ENCODE measurements at places on chromosomes 7 and 10.

GRCh38 chr10:75982611-75983369 lies 551.4 kb downstream of the LRMDA start:
- DNase-seq: no peak

GRCh38 chr10:50635286-50635685 lies 11.5 kb upstream of the SGMS1 start:
- DNase-seq: no peak

DNA sequence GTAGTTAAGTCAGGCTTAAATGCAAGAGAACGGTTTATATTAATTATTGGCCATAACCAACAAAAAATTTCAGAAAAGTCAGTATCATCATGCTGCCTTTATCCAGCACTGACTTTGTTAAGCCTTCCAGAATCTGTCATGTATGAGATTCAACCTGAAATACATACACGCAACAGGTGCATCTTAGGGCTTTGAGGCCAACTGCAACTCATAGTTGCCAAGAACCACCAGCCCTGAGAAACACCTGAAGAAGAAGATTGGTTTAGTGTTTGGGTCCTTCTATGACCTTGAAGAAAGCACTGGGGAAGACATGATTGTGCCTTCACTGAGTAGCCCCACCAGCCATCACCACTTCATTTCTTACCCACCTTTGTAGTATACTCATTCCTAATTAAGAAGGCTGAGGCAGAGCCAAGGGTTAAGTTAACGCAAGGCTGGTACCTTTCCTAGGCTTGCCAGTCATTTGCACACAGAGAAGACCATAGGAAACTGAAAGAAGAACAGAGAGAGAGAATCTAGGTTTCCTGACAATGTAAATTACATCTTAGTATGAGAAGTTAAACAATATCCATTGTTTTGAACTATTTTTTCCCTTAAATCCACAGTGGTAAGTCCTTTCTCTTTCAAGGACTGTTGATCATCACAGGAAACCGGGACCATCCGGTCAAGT lies 200.1 kb upstream of the PRKCQ start:
- DNase-seq: no peak

GRCh38 chr7:139897422-139898090 lies 68.5 kb downstream of the TBXAS1 start:
- DNase-seq: no peak

GRCh38 chr10:3424111-3424851 lies 251.7 kb upstream of the PITRM1 start:
- DNase-seq: no peak

GRCh38 chr10:72719941-72720592 lies 28.1 kb downstream of the MCU start:
- DNase-seq: no peak

DNA sequence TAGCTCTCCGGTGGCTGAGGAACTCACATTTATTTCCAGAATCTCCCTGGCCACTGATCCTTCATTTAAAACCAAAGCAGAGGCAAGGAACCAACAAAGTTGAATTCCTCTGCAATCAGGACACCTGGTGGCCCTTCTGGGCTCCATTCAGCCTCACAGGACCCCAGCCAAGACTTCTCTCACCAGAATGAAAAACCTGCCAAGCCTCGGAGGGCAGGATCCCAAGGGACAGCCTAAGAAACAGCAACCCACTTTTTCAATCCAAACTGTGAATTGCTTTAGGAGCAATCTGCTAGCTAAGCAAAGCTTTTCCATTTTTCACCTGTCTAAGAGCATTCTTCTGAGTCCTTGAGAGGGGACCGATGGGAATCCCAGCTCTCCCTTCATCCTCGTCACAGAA lies 34.6 kb downstream of the OAT start:
- DNase-seq: no peak

- DNase-seq: no peak
Observed at GRCh38 chr10:142371-142770, 7.1 kb downstream of the ZMYND11 start.

GRCh38 chr7:105897999-105898398 lies 21.6 kb upstream of the ATXN7L1 start:
- DNase-seq: no peak

- DNase-seq: no peak
Observed at GRCh38 chr7:67671006-67671548, 674.4 kb downstream of the TYW1 start.

DNA sequence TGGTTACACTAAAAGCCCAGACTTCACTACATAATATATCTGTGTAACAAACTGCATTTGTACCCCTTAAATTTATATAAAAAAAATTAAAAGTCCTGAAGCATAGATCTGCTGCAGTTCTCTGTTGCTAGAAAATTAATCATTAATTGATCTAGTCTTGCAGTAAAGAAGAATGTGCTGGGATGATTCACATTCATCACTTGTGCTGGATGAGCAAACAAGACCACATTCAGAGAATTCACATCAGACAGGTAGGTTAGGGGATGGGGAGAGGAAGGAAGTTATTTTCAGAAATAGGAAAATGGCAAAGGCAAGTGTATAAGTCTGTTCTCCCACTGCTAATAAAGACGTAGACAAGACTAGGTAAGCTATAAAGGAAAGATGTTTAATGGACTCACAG lies 1019.0 kb downstream of the KCNMA1 start:
- DNase-seq: no peak

DNA sequence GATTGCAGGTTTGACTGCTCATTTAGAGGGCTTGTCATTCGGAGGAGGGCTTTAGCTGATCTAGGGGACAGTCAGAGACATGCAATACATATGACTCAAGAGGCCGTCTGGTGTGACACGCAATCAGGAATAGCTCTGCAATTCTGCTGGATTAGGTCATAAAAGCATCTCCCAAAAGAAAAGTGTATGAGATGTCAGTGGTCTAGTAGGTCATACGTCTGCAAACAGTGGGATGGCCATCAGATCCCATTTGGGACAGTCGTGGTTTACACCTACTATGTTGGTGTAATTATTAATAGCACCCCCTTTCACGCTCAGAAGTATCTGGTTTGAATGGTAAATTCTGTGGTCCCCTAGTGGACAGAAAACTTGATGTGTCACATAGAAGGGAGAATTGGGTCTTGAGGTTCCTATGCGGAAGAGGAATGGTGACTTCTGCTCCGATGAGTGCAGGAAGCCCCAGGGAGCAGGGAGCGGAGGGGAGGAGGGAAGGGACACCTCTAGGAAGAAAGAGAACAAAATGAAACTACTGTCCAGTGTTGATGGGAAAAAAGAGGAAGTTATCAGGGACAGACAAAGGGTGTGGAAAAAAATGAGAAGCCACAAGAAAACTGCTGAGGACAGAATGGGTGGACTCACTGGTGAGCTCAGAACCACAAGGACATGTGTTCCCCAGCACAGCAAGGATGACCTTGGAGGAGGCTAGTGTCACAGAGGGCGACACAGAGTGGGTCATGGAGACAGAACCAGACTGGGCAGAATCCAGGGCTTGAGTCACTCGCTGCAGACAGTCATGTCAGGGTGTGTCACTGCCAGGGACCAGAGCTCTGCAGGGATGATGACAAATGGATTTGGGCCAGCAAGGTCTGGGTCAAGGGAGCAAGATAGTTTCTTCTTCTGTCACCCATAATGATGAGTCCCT lies 59.9 kb downstream of the MAP3K8 start:
- peak; percentile 34 for DNase-seq

- DNase-seq: no peak
Observed at GRCh38 chr7:16719699-16720098, 33.9 kb upstream of the TSPAN13 start.

DNA sequence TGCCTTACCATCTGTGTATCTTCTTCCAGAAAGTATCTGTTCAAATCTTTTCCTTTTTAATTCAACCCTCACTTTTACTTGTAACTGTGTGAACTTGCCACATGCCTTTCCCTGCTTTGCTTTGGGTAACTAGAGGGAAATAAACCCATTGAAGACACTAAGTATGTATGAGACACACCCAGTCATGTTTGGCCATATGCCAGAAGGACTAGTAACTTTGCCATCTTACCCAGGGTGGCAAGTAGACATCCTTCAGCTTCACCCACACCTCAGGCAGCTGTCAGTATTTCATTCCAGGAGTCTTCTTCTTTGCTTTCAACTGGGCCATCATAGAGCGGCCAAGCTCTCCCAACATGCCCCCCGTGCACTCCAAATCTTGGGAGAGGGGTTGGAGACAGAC lies 323.1 kb downstream of the TNS3 start:
- no peak for DNase-seq

- DNase-seq: no peak
Observed at GRCh38 chr10:43869669-43870322, 221.1 kb upstream of the ZNF32 start.

GRCh38 chr7:115085421-115085820 lies 163.5 kb downstream of the MDFIC start:
- DNase-seq: no peak

DNA sequence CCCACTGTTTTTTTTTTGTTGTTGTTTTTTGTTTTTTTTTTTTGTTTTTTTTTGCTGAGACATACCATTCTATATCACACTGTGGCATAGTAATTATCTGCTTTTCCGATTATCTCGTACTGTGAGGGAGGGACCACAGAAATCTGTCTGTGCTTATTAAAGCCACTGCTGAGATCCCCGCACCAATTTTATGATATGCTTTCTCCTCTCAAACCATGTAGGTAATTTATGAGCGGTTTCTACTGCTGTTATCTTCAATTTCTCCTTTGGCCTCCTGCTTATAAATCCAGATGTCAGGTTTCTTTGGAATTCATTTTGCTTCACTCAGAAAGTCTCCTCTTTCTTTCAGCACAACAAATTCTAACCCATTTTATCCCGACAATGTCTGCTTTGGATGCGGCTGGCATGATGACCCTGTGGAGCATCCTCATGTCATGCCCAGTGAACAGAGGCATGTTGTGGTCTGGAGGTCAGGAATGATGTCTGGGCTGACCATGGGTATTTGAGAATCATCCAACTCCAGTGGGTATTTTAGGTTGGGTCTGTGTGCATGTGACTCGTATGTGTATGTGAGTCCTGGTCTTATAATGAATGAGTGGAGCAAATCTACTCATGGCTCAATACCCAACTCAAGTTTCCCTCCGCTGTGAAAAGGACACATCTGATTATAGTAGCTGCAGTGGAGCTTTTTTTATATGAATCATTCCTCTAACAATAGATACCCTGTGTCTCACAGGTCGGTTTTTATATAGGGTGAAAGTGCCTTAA lies 213.4 kb downstream of the GALNT17 start:
- DNase-seq: no peak

GRCh38 chr7:25179771-25180591 lies 48.3 kb downstream of the NPVF start:
- DNase-seq: peak; percentile 96

- no peak for DNase-seq
Observed at GRCh38 chr10:97078261-97078937, 107.4 kb downstream of the SLIT1 start.

DNA sequence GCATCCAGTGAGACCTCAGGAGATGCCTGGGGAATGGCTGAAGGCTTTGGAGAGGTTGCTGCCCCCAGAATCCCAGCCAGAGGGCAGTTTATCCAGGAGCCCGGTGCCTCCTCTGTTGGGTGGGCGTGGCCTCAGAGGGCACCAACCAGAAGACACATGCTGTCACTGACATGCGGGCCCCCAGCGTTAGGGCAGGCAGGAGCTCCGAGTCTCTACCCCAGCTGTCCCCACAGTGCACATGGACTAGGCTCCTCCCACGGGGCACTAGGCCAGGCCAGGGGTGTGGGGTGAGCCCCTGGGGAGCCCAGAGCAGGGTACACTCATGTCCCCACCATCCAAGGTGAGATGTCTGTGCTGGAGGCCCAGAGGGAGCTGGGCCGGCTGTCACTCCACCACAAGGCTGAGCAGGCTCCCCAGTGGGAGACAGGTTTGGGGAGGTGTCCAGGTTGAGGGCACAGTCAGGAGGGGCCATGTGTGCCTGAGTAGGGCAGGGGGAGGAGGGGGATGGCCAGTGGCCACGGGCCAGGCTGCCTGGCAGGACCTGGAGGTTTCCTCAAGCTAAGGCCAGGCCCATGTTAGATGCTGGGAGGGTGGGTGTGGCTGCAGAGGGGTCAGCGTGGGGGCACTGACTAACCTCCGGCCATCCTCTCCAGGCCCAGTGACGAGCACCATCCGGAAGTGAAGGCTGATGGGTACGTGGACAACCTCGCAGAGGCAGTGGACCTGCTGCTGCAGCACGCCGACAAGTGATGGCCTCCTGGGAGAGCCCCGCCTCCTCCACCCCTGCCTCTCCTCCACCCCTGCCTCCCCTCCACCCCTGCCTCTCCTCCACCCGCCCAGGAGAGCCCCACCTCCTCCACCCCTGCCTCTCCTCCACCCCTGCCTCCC lies 131.3 kb downstream of the FAM53B start:
- peak; percentile 39 for DNase-seq

DNA sequence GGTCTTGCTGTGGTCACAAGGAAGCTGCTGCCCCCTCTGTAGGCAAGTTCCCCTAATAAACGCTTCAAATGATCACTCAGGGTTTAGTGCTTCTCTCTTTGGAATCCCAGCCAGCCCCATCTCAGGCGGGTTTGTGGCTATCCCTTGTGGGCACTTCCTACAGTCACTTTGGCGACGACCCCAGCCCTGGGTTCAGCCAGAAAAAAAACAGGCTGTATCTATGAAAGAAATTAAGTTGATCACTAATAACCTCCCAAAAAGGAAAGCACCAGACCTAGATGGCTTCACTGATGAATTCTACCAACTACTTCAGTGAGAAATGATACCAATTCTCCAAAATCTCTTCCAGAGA lies 208.2 kb downstream of the MAD1L1 start:
- DNase-seq: no peak

- no peak for DNase-seq
Observed at GRCh38 chr10:7832060-7832459, 13.8 kb downstream of the TAF3 start.

DNA sequence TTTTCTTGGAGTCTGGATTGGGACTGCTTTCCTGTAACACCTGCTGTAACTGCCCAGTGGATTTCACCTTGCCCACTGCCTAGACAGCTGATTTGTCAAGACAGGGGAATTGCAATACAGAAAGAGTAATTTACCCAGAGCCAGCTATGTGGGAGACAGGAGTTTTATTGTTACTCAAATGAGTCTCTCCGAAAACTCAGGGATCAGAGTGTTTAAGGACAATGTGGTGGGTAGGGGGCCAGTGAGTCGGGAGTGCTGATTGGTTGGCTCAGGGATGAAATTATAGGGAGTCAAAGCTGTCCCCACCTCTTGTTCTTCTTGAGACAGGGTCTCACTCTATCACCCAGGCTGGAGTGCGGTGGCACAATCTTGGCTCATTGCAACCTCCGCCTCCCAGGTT lies 25.2 kb upstream of the BNIP3 start:
- DNase-seq: no peak

- no peak for DNase-seq
Observed at GRCh38 chr7:85733169-85733915, 546.5 kb upstream of the SEMA3D start.

GRCh38 chr7:48279420-48279819 lies 108.2 kb downstream of the ABCA13 start:
- DNase-seq: no peak

DNA sequence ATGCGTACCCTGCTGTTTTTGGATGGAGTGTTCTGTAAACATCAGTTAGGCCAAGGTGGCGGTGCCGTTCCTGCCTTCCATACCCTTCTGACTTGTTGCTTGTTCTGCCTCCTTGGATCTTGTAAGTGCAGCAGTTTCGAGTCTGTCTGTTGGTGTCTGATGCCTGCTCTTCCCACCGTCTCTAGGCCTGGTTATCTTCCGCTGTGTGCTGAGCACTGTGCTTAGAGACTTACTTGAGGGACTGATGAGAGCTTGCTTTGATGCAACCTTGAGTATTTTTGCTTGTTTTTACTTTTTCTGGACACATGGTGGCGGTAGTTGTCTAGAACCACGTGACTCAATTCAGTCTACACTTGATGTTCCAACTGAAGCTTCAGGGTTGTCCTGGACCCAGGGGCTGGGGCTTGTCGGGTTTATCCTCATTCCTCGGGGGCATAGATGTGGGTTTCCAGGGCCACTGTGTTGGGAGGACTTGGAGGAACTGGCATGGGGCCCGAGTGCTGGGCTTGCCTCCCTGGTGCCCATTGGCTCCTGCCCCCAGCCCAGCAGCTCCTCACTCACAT lies 14.4 kb upstream of the SPRN start:
- no peak for DNase-seq
